Brain (organoid and tissue), 16 donors: ENCODE measurements at places on chromosomes 4 and X.

- DNase-seq, result no peak
Measured at GRCh38 chrX:7108030-7108429, 39.5 kb upstream of the STS start.

DNA sequence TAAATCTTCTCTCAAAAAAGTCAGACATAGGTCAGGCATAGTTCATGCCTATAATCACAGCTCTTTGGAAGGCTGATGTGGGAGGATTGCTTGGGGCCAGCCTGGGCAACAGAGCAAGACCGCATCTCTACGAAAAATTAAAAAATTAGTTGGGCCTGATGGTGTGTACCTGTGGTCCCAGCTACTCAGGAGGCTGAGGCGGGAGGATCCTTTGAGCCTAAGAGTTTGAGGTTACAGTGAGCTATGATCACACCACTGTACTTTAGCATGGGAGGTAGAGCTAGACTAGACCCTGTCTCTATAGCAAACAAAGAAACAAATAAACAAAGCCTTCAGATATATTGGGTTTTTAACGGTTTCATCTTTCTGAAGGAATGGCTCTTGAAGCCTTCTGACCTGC is 62.2 kb downstream of the DIPK2B start:
- no peak for DNase-seq

- no peak for DNase-seq
Measured at GRCh38 chrX:30635630-30636029, 17.6 kb upstream of the GK start.

- DNase-seq, result peak; percentile 5
Measured at GRCh38 chrX:7158468-7158990, 10.6 kb upstream of the PUDP start.

- no peak for DNase-seq
Measured at GRCh38 chr4:47863486-47863885, 25.6 kb upstream of the CORIN start.

- DNase-seq, result no peak
Measured at GRCh38 chrX:150316564-150316963, 46.6 kb upstream of the MAMLD1 start.

DNA sequence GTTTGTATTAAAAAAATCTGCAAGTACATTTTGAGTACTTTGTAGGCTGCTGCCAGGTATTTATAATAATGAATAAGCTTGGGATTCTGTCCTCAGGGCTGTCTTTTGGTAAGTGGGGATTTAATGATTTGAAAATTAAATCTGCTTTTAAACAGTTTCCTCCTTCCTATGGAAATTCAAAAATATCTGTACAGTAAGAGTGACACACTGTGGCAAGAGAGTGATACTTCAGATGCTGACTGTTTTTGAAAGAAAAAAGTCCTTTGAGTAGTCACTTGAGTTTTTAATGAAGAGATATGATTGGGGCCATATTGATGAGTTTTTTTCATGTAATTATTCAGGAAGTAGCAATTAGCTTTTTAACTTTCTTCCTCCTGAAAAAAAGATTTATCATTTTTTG is 49.2 kb downstream of the SMARCAD1 start:
- peak; percentile 43 for DNase-seq

- DNase-seq, result no peak
Measured at GRCh38 chrX:150236327-150236726, 126.8 kb upstream of the MAMLD1 start.

- DNase-seq, result no peak
Measured at GRCh38 chr4:52243367-52243766, 192.3 kb downstream of the SPATA18 start.

GRCh38 chr4:183402771-183403170 is 41.7 kb upstream of the CDKN2AIP start:
- peak; percentile 33 for DNase-seq

DNA sequence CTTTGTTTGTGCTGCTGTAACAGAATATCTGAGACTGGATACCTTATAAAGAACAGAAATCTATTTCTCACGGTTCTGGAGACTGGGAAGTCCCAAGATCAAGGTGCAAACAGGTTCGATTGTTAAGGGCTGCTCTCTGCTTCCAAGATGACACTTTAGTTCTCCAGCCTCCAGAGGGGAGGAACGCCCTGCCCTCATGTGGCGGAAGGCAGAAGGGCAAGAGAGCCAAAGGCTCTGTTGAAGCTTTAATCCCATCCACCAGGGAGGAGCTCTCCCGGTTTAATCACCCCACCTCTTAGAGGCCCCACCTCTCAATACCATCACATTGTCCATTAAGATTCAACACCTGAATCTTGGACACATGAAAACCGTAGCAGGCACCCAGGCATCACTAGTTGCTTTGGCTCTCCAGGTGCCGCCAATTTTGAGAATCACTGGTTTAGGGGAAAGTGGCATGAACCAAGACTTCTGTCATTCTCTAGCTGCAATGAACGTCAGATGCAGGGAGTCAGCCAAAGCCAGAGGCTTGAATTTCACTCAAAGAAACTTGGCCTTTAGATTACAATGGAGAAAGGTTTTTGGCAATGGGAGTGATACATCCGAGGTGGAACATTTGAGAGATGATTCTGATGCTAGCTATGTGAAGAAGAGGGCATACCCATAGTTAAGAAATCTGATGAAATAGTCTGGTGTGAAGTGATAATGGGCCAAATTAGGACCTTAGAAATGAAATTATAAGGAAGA is 15.7 kb downstream of the FHL1 start:
- DNase-seq, result no peak

- DNase-seq, result no peak
Measured at GRCh38 chr4:20292739-20293138, 41.0 kb downstream of the SLIT2 start.

- no peak for DNase-seq
Measured at GRCh38 chr4:7704625-7705024, 235.0 kb downstream of the AFAP1 start.

- DNase-seq, result no peak
Measured at GRCh38 chrX:97639526-97639925, 755.8 kb downstream of the RPA4 start.

- DNase-seq, result no peak
Measured at GRCh38 chr4:28007693-28008092, 1147.1 kb downstream of the STIM2 start.
